Large intestine (tissue), 12 donors: ENCODE measurements at places on chromosomes 12 and 14. TPM values are rescaled to one million over a fixed set of nuclear protein-coding genes. Genes with fewer than 3 reads are reported as not detected.
A peak's percentile ranks its signal among the peaks of the same experiment; 100 is the strongest.

KRT80 gene
- 0.45 TPM for polyA plus RNA-seq

GRCh38 chr14:73743431-73743931, 29.3 kb upstream of the PNMA1 start:
- DNase-seq, result peak; percentile 70
- H3K36me3 ChIP-seq, result peaks cover 15% of the 10 kb centered on the region
- H3K4me3 ChIP-seq, result no peak overlapping the region
- peak overlapping the region; percentile 87 for H3K27ac ChIP-seq
- H3K27me3 ChIP-seq, result no peaks in the 10 kb centered on the region

- H3K36me3 ChIP-seq, result peaks cover 4% of the 10 kb centered on the region
- H3K27me3 ChIP-seq, result no peaks in the 10 kb centered on the region
- H3K4me1 ChIP-seq, result peaks cover 16% of the 10 kb centered on the region
- DNase-seq, result no peak
- no peak overlapping the region for H3K27ac ChIP-seq
Observed at GRCh38 chr12:120119271-120119973, 2.9 kb upstream of the RAB35 start.

DNA sequence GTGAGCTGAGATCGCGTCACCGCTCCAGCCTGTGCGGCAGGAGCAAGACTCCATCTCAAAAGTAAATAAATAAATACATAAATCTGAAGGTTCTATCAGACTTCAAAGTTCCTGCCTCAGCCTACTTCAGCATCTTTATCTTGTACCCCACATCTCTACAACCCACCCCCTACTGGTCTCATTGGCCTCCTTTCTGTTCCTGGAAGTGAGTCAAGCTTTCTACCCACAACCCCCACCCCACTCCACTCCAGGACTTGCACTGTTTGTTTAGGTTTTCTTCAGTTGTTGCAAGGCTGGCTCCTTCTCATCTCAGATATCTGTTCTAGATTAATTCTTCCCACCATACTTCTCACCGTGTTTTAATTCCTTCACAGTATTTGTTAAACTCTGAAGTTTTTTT, 714 bp upstream of the PSMC6 start:
- peaks cover 15% of the 10 kb centered on the region for H3K36me3 ChIP-seq
- DNase-seq, result peak; percentile 12
- H3K4me3 ChIP-seq, result peak overlapping the region; percentile 71

SNAPC1 gene
- 5.6 TPM for polyA plus RNA-seq

- H3K36me3 ChIP-seq, result no peaks in the 10 kb centered on the region
- H3K27me3 ChIP-seq, result no peaks in the 10 kb centered on the region
- DNase-seq, result no peak
- no peak overlapping the region for H3K4me3 ChIP-seq
- no peaks in the 10 kb centered on the region for H3K4me1 ChIP-seq
Observed at GRCh38 chr12:45611061-45611460, 118.4 kb upstream of the ARID2 start.

DNA sequence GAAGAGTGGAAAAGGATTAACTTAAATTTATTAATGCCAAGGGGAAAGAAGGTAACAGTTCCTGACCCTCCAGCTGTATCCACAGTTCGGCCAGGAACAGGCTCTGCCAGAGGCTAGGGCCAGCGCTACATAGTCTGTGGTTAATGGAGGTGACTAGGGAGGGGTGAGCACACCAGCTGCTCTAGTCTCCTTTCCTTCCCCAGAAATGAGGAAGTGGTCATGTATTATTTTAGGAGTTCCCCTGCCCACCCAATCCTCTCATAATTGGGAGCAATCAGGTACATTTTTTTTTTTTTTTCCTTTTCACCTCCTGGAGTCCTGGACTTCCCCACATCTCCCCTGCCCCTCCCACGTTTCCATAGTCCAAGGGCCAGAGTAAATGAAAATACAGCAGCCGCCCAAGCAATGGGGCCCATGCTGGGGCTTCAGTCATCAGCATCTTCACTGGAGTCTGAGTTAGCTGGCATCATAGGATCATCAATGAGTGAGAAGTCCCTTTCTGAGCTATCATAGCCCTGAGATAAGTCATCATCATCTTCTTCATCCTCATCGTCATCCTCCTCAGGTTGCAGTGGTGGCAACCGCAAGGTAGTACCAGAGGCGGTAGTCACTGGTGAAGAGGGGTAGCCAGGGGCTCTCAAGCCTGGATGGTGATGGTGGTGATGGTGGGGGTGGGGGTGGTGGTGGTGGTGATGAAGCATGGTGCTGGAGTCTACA, 1.5 kb upstream of the SUPT16H start:
- H3K27me3 ChIP-seq, result no peaks in the 10 kb centered on the region
- H3K4me3 ChIP-seq, result no peak overlapping the region
- peaks cover 30% of the 10 kb centered on the region for H3K36me3 ChIP-seq
- peaks cover 6% of the 10 kb centered on the region for H3K4me1 ChIP-seq

DNA sequence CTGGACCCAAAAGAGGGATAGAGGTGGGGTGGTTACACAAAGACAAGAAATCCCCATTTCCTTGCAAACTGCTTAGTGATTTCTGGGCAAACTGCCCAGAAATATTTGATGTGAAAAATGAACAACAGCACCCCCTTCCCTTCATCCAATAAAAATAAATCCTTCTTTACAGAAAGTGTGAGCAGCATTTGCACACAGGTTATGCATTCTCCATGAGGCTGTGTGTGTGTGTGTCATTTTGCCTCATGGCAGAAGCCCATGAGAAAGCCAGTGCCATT, 17.2 kb upstream of the NRXN3 start:
- H3K27ac ChIP-seq, result no peak overlapping the region
- no peak for DNase-seq
- H3K4me1 ChIP-seq, result no peaks in the 10 kb centered on the region

DNA sequence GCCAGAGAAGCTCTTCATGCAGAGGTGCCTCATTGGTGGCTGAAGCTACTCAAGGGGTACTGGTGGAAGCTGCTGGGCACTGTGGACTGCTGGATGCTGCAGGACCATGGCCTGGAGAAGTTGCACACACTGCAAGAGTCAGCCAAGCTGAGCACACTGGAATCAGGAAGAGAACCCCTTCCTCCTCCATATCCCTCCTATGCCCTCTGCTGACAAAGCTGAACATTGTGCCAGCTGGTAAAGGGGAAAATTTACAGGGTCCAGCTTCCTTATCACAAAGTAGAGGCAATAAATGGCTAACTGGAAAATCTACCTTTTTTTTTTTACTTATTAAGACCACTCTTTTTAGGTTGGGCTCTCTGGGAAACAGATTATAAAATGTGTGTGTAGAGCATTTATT, 6.5 kb downstream of the CCDC175 start:
- H3K27me3 ChIP-seq, result no peaks in the 10 kb centered on the region
- peaks cover 23% of the 10 kb centered on the region for H3K4me1 ChIP-seq
- no peak overlapping the region for H3K27ac ChIP-seq
- no peaks in the 10 kb centered on the region for H3K36me3 ChIP-seq

GRCh38 chr12:108940138-108940537, 60.2 kb downstream of the DAO start:
- no peaks in the 10 kb centered on the region for H3K36me3 ChIP-seq
- H3K27ac ChIP-seq, result no peak overlapping the region
- no peaks in the 10 kb centered on the region for H3K4me1 ChIP-seq
- DNase-seq, result no peak
- peaks cover 7% of the 10 kb centered on the region for H3K27me3 ChIP-seq

GRCh38 chr12:105748806-105749600, 389.8 kb downstream of the NUAK1 start:
- DNase-seq, result no peak
- no peak overlapping the region for H3K4me3 ChIP-seq
- no peak overlapping the region for H3K27ac ChIP-seq
- H3K36me3 ChIP-seq, result no peaks in the 10 kb centered on the region

GRCh38 chr12:90298289-90298948, 589.8 kb upstream of the ATP2B1 start:
- H3K4me3 ChIP-seq, result no peak overlapping the region
- no peaks in the 10 kb centered on the region for H3K4me1 ChIP-seq
- no peaks in the 10 kb centered on the region for H3K36me3 ChIP-seq

LTBR gene
- 132 TPM for polyA plus RNA-seq

DNA sequence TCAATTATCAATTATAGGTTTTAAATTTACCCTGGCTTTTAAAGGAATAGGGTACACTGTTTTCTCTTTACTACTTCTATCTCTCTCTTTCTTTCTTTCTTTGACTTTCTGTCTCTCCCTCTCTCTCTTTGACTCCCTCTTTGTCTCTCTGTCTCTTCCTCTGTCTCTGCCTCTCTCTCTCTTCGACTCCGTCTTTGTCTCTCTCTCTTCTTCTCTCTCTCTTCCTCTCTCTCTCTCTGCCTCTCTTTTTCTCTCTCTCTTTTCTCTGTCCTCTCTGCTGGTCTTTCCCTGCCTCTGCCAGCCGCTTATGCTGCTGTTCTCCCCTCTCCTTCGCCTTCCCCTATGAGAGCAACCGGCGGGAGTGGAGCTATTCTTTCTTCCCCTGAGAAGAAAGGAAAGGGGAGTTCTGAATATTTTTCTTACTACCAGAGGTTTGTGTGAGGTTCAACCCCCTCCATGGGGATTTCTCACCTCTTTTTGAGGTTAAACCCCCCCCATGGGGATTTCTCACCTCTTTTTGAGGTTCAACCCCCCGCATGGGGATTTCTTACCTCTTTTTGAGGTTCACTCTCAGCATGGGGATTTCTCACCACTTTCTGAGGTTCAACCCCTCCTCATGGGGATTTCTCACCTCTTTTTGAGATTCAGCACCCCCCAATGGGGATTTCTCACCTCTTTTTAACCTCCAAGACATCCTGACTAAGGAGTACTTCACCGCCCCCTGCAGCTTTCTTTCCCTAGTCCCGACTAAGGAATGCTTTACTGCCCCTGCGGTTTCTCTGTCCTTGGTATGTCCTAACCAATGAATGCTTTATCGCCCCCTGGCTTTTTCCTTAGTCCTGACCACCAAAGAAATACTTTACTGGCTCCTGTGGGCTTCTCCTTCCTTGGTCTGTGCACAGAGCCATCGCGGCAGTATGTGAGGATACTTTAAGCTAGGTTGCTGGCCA, 27.4 kb upstream of the DDHD1 start:
- peaks cover 5% of the 10 kb centered on the region for H3K27me3 ChIP-seq
- no peak for DNase-seq
- H3K27ac ChIP-seq, result no peak overlapping the region
- no peaks in the 10 kb centered on the region for H3K36me3 ChIP-seq
- no peaks in the 10 kb centered on the region for H3K4me1 ChIP-seq
- H3K4me3 ChIP-seq, result no peak overlapping the region

CPNE8 gene
- polyA plus RNA-seq, result 13.5 TPM

DNA sequence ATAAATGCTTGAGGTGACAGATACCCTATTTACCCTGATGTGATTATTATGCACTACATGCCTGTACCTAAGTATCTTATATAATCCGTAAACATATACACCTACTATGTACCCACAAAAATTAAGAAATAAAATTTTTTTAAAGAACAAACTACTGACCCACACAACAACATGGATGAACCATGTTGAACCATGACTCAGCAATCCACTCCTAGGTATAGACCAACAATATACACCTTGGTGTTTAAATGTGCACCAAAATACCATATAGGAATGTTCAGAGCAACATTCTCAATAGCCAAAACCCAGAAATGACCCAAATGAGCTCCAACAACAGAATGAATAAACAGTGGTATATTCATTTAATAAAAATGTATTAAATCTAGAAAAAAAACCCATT, 245.1 kb downstream of the GXYLT1 start:
- no peaks in the 10 kb centered on the region for H3K27me3 ChIP-seq
- no peak overlapping the region for H3K27ac ChIP-seq
- H3K36me3 ChIP-seq, result no peaks in the 10 kb centered on the region
- no peaks in the 10 kb centered on the region for H3K4me1 ChIP-seq
- H3K4me3 ChIP-seq, result no peak overlapping the region
- no peak for DNase-seq

- peaks cover 9% of the 10 kb centered on the region for H3K4me1 ChIP-seq
- no peak for DNase-seq
- H3K4me3 ChIP-seq, result no peak overlapping the region
Observed at GRCh38 chr12:132138941-132139871, 4.9 kb downstream of the DDX51 start.

DNA sequence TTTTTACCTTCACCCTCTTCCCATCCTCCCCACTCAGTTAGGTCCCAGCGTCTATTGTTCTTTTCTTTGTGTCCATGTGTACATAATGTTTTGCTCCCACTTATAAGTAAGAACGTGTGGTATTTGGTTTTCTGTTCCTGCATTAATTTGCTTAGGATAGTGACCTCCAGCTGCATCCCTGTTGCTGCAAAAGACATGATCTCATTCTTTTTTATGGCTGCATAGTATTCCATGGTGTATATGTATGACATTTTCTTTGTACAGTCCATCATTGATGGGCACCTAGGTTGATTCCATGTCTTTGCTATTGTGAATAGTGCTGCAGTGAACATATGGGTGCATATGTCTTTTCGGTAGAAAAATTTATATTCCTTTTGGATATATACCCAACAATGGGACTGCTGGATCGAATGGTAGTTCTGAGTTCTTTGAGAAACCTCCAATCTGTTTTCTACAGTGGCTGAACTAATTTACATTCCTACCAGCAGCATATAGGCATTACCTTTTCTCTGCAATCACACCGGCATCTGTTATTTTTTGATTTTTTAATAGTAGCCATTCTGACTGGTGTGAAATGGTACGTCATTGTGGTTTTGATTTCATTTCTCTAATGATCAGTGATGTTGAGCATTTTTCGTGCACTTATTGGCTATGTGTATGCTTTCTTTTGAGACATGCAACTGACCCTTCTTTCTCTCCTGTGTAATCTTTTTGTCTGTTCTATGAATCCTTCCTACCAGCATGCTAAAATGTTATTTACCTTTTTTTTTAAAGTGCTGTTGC, 279.7 kb upstream of the AMIGO2 start:
- H3K4me3 ChIP-seq, result no peak overlapping the region
- H3K27me3 ChIP-seq, result no peaks in the 10 kb centered on the region
- DNase-seq, result no peak
- peaks cover 4% of the 10 kb centered on the region for H3K4me1 ChIP-seq

GRCh38 chr14:60221457-60221856, 27.6 kb upstream of the PPM1A start:
- H3K36me3 ChIP-seq, result no peaks in the 10 kb centered on the region
- no peak overlapping the region for H3K27ac ChIP-seq
- H3K4me3 ChIP-seq, result no peak overlapping the region
- no peaks in the 10 kb centered on the region for H3K4me1 ChIP-seq
- no peak for DNase-seq
- no peaks in the 10 kb centered on the region for H3K27me3 ChIP-seq

DNA sequence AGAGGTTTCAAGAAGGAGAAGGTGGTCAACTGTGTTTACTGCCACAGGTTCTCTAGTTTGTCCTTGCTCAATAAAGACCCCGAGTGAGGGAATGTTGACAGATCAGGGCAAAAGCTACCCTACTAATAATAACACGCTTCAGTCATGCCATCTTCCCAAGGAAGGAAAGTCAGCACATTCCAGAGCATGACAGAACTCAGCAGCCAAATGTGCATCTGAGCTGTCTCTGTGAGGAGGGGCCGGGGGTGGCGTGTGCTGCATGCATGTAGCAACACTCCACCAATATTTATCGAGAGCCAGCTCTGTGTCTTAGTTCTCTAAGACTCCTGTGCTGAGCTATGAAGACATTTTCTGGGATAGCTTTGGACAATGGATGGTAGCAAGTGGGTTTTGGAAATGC, 260.4 kb downstream of the DPF3 start:
- no peaks in the 10 kb centered on the region for H3K4me1 ChIP-seq
- peaks cover 10% of the 10 kb centered on the region for H3K27me3 ChIP-seq
- no peak overlapping the region for H3K4me3 ChIP-seq
- no peaks in the 10 kb centered on the region for H3K36me3 ChIP-seq
- DNase-seq, result no peak
